ENCODE measurements at places on chromosomes 11 and 22.

DNA sequence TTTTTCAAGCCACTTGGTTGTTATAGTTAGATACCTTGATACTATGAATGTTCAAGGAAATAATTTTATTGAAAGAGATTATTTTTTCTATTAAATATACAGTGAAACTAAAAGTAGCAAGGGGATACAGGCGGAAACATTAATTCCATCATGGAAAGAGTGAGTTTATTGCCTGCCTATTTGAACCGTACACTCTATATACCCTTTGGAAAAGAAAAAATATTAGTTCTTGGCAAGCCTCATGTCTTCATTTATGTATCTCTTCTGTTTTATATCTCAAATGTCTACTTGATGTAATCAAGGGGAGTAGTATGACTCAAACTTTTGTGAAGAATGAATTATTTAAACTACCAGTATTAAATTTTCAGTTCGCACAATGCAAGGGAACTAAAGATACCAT is 54.0 kb downstream of the GAS2 start:
- DNase-seq, result no peak

DNA sequence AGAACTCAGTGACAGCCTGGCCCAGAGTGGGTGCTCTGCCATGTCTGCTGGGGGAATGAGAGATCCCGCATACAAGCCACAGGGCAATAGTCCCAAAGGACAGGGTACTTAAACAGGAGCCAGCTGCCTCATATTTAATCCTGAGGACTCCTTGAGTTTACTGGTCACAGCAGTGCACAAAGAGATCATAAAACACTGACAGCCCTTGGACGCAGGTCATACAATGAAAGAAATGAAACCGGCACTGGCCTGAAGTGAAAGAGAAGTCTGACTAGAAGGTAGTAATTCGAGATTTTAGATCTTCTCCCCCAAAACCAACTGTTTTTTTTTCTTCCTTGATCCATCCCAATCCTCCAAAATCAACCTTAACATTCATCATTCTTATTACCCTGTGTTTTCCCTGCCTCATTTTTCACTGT is 299.8 kb upstream of the SYN3 start:
- no peak for DNase-seq

- DNase-seq, result no peak
Observed at GRCh38 chr11:134482865-134483264, 70.8 kb upstream of the B3GAT1 start.

DNA sequence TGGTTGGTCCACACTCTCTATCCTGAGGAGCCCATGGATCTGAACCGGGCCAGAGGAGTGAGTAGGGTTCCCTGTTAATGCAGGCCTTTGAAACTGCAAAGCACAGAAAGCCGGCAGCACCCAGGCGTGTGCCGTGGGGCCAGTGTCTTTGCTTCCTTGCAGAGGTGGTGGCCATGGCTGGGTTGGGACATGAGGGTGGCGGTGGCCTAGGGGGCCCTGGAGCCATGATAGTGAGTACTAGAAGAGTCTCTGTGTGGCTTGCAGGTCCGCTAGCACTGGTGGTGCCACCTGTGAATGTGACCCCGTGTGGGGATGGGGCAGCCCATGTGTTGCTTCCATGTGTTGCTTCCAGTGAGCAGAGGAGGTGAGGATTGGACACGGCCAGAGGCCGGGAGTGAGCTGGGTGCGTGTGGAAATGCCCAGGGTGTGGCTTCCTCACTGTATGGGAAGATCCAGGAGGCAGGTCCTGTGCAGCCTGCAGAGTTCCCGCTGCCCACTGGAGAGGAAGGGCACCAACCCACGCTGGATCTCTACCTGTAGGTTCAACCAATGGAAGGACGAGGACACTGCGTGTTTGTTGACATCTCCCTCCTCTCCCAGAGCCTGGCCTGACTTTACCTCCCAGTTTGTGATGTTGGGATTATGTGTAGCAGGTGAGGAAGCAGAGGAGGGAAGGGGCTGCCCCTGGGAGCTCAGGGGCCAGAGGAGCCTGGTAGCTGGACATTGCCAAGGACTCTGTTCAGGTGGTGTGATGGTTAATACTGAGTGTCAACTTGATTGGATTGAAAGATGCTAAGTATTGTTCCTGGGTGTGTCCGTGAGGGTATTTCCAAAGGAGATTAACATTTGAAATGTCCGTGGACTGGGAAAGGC is 796.6 kb downstream of the TBC1D22A start:
- DNase-seq, result no peak

- DNase-seq, result peak; percentile 53
Observed at GRCh38 chr11:36385121-36385970, 89.3 kb downstream of the PRR5L start.

DNA sequence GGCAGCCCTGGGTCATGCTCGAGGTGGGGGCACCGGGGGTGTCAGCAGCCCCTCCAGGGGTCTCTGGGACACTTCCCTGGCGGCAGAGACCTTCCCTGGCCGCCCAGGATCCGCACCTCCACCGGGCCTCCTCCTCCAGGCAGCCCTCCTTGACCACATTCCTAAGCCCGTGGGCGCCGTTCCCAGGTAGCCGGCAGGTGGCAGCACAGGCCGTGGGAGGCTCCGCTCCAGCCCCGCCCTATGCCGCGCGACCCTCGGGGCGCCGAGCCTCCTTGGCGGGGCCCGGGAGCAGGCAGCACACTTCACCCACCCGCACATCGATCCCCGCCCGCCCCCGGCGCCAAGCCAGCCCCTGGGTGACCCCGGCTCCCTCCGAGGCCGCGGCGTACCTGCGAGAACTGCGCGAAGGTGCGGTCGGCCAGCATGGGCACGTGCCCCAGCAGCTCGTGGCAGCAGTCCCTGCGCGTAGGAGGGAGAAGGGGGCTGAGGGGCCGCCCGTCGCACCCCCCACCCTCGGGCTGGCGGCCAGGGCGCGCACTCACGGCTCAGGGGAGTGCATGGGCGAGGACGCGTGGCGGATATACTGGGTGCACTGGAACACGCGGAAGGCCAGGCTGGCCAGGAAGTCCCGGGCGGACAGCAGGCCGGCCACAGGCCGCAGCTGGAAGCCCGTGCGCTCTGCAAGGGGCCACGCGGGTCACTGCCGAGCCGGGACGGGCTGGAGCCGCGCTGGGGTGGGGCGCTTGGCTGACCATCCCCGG is 5.3 kb upstream of the INS start:
- DNase-seq, result no peak
